ENCODE measurements at places on chromosomes 4 and X. TPM values are rescaled to one million over a fixed set of nuclear protein-coding genes. Genes with fewer than 3 reads are reported as not detected.

- no peak overlapping the region for H3K4me3 ChIP-seq
- no peaks in the 10 kb centered on the region for H3K36me3 ChIP-seq
- no peak overlapping the region for H3K27ac ChIP-seq
- H3K4me1 ChIP-seq: no peaks in the 10 kb centered on the region
- no peaks in the 10 kb centered on the region for H3K27me3 ChIP-seq
Observed at GRCh38 chrX:11557120-11557519, 108.6 kb downstream of the ARHGAP6 start.

The RGN gene
- 292 TPM for total RNA-seq

The AMER1 gene
- 3.1 TPM for total RNA-seq

- DNase-seq: no peak
- no peak overlapping the region for H3K27ac ChIP-seq
- no peaks in the 10 kb centered on the region for H3K4me1 ChIP-seq
- H3K36me3 ChIP-seq: no peaks in the 10 kb centered on the region
- H3K27me3 ChIP-seq: no peaks in the 10 kb centered on the region
Observed at GRCh38 chr4:78784236-78784865, 8.2 kb downstream of the BMP2K start.

DNA sequence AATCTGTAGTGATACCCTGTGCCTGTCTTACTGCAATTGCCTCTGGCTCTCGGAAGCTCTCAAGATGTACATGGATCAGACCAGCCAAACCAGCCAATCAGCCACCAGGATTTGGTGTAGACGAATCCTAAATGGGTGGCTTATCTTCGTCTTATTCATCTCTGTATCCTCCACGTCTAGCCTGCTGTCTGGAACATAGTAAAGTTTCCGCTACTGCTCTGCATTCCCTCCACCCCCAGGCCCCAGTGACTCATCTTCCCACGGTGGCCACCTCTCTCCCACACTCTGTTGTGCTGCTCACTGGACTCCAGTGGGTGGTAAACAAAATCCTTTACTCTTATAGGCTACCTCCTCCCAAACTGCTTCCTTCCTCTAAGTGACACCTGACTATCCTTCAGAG lies 37.8 kb downstream of the SEPTIN6 start:
- H3K4me1 ChIP-seq: no peaks in the 10 kb centered on the region
- H3K27ac ChIP-seq: no peak overlapping the region
- H3K36me3 ChIP-seq: peaks cover 3% of the 10 kb centered on the region

GRCh38 chrX:46461660-46462191 lies 83.5 kb downstream of the ZNF674 start:
- no peak overlapping the region for H3K4me3 ChIP-seq
- no peak overlapping the region for H3K27ac ChIP-seq
- no peaks in the 10 kb centered on the region for H3K4me1 ChIP-seq

DNA sequence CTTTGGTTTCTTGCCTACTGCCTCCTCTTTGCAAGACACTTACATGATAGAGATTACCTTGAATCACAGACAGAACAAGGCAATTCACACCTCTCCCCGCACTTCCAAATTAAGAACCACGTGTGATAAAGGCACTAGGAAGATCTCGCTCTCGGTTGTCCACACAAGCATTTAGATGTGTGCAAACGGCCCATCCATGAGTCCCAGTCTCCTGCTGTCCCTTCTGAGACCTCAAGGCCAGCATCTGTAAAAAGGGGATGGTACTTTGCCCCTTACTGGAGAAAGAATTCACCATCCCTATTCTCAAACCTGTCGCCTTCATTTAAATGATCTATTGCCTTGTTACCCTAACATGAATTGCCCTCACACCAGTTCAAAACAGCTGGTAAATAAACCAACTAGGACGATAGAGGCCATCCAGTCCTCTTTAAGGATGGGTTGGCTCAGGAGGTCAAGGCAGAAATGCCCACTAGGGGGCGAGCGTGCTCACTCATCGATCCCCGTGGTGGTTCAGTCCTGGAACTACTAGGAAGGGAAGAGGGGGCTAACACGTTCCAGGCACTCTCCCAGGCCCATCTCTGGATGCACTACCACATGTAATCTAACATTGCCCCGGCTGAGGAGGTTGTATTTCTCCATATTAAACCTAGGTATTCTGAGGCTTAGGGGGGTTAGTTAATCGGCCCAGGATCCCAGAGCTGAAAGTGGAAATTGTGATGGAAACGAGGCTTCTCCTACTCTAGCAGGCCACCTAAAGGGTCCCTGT lies 95.8 kb downstream of the DHX15 start:
- no peak overlapping the region for H3K4me3 ChIP-seq
- no peaks in the 10 kb centered on the region for H3K4me1 ChIP-seq
- no peaks in the 10 kb centered on the region for H3K36me3 ChIP-seq
- peak; percentile 79 for DNase-seq
- no peaks in the 10 kb centered on the region for H3K27me3 ChIP-seq

Data from right lobe of liver (tissue), 6 donors.